Substantia nigra (tissue), 51 donors: ENCODE measurements at places on chromosomes 5 and 9.

DNA sequence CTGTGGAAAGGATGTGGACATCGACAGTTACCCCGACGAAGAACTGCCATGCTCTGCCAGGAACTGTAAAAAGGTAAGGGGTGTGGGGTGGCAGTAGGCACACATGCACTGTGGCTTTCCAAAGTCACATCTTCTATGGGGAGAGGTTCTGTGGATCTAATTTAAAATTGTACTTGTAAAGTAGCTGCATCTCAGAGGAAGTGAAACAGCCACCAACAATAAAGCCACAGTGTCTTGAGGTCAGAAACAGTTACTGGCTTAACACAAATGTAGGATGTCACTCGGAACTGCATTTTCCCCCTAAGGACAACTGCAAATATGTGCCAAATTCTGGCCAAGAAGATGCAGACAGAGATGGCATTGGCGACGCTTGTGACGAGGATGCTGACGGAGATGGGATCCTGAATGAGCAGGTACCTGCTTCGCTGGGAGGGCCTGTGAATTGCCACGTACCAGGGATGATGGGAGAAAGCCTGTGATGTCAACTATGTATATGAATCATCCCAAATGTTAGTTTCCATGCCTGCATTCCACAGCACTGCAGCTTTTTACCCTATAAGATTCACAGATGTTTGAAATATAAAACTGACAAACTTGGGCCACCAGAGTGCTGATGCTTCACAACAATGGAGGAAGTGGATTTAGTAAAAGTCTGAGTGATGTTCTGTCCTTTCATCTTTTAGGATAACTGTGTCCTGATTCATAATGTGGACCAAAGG lies 35.3 kb downstream of the THBS4 start:
- no peak for DNase-seq

DNA sequence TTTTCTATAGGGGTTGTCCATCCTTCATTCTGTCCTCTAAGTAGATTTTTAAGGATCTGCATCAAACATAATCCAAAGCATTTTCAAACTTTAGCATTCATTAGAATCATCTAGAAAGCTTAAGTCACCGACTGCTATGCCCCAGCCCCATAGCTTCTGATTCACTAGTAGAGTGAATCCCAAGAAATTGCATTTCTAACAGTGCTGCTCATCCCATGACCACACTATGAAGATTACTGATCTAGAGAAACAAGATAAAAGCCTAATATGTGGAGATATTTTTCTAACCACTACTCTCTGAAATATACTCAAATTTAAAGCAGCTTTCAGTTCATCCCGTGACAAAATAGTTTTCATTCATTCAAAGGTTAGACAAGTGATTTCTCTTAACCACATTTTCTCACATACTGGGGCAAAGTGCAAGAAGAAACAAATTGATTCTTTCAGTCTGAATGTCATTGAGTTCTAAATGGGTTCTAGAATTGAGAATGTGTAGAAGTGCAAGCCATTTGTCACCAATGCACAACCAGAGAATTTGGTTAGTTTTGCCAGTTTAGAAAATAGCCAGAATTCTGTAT lies 286.9 kb upstream of the CD180 start:
- no peak for DNase-seq

- no peak for DNase-seq
Measured at GRCh38 chr5:150009671-150010387, 9.3 kb downstream of the HMGXB3 start.

DNA sequence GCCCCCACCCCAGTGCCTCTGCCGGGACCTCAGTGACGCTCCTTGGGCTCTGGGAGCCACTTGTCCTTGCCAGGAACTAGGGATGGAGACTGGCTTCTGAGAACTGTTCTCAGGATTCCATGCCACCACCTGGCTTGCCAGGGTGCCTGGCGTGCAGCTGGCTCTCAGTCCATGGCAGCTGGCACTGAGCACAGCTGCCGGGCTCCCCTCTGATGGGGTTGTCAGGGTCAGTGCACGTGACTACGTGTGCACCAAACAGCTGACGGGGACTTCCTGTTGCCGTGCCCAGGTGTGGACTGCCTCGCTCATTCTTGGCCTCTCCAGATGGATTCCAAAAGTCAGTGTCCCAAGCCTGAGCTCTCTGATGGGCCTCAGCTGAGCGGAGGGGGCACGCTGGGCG lies 9.4 kb downstream of the KCNT1 start:
- DNase-seq = no peak

- no peak for DNase-seq
Measured at GRCh38 chr5:22531986-22532385, 321.2 kb downstream of the CDH12 start.

- DNase-seq = no peak
Measured at GRCh38 chr5:52910071-52910470, 79.1 kb upstream of the ITGA2 start.

GRCh38 chr9:134391319-134392231 lies 65.3 kb downstream of the RXRA start:
- no peak for DNase-seq

DNA sequence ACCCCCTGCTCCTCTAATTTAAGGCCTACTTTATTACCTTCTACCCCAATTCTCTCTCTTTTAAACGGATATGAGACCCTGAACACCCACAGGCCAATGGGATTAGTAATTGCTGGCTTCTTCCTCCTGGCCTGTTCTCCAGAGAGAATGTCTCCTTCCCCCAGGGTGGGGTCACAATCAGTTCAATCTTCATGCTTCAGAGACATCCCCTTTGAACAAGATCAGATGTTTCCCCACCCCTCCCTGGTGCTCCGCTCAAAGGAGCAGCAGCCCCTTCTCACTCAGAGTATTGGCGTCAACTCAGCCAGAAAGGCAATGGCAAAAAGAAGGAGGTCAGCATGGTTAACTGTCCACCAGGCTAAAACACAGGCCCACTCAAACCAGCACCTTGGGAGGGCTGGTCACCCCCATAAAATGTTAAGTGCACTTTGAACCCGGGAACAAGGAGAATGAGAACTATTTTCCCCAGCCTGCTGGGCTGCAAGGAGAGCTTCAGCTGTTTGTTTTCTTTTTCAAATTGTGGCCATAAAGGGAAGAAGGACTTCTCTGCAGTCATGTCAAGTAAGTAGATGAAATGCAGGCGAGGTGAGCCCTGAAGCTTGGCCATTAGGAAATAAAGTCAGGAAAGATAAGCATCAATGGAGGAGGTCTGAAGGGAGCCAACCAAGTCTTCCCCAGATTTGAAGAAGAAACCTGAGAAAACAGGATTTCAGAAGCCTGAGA lies 20.1 kb downstream of the LHFPL2 start:
- DNase-seq = no peak

GRCh38 chr5:100043475-100043874 lies 491.7 kb upstream of the FAM174A start:
- DNase-seq = no peak

DNA sequence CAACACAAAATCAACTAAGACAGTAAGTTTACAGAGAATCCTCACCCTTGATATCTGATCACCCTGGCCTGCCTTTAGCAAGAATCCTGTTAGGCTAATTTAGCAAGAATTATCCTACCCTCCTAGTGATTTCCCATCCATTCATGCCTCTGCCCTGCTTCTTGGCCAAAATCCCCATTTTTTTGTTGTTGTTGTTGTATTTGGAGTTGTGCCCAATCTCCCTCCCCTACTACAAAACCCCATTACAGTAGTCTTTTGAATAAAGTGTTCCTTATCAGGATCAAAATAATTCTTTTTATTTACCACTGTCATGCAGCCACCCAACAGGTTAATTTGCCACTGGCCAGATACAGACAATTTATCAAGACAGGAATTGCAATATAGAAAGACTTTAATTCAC lies 58.5 kb upstream of the CLINT1 start:
- DNase-seq = no peak

DNA sequence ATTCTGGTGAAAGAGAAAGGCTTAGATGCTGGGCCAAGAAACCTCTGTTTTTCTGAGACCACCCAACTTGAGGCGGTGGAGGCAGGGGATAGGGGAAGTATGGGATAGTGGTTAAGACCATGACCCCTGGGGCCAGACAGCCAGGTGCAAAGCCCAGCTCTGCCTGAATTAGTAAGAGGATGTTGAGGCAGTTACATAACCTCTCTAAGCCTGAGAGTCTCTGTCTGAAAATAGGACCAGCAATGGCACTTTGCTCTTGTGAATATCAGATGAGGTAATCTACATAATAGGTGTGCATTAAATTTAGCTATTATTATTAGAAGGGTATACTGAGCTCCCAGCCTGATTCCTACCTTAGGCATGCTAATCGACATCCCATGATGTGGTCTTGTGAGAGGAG lies 68.2 kb downstream of the DOCK2 start:
- no peak for DNase-seq

DNA sequence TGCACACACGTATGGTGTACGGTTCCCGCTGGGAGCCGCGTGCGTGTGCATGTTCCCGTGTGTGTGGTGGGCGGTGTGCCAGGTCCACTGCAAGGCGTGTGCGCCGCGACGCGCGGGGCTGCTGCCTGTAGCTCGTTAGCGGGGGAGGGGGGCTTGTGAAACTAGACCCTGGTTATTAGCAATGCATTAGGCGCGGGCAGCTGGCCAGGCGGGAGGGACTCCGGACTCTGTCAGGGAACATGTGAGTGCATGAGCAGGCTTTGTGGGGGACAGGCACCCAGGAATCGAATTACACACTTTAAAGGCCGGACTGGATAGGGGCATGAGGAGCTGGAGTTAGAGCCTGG lies 32.2 kb upstream of the ENHO start:
- no peak for DNase-seq

- DNase-seq = no peak
Measured at GRCh38 chr9:133714606-133715294, 23.4 kb downstream of the SARDH start.

GRCh38 chr5:107466233-107466769 lies 204.4 kb downstream of the EFNA5 start:
- no peak for DNase-seq

GRCh38 chr9:137757139-137757538 lies 120.4 kb upstream of the CACNA1B start:
- no peak for DNase-seq

DNA sequence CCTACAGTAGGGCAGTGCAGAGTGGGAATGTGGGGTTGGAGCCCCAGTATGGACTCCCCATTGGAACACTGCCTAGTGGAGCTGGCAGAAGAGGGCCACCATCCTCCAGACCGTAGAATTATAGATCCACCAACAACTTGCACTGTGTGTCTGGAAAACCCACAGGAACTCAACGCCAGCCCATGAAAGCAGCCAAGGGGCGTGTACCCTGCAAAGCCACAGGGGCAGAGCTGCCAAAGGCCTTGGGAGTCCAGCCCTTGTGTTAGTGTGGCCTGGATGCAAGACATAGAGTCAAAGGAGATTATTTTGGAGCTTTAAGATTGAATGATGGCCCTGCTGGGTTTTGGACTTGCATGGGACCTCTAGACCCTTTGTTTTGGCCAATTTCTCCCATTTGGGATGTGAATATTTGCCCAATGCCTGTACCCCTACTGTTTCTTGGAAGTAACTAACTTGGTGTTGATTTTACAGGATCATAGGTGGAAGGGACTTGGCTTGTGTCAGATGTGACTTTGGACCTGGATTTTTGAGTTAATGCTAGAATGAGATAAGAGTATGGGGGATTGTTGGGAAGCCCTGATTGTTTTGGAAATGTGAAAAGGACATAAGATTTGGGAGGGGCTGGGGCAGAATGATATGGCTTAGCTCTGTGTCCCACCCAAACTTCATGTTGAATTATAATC lies 266.8 kb downstream of the SEMA5A start:
- no peak for DNase-seq
